ENCODE measurements at places on chromosomes 5 and 9. TPM values are rescaled to one million over a fixed set of nuclear protein-coding genes. Genes with fewer than 3 reads are reported as not detected.

The ANXA2R gene
- total RNA-seq = 2.8 TPM

The PCDHB11 gene
- total RNA-seq = 3.9 TPM

The EIF4E1B gene
- total RNA-seq = not detected

The GPRIN1 gene
- total RNA-seq = 10.1 TPM

The EGFLAM gene
- total RNA-seq = 5.3 TPM

The FST gene
- total RNA-seq = 194 TPM

The PAEP gene
- 0.27 TPM for total RNA-seq

The SNCAIP gene
- not detected for total RNA-seq

The EPB41L4B gene
- 0.45 TPM for total RNA-seq

The RNF183 gene
- total RNA-seq = not detected

The CKMT2 gene
- not detected for total RNA-seq
